Effector CD8-positive, alpha-beta T cell (primary cell): ENCODE measurements at places on chromosomes 2 and 18.

DNA sequence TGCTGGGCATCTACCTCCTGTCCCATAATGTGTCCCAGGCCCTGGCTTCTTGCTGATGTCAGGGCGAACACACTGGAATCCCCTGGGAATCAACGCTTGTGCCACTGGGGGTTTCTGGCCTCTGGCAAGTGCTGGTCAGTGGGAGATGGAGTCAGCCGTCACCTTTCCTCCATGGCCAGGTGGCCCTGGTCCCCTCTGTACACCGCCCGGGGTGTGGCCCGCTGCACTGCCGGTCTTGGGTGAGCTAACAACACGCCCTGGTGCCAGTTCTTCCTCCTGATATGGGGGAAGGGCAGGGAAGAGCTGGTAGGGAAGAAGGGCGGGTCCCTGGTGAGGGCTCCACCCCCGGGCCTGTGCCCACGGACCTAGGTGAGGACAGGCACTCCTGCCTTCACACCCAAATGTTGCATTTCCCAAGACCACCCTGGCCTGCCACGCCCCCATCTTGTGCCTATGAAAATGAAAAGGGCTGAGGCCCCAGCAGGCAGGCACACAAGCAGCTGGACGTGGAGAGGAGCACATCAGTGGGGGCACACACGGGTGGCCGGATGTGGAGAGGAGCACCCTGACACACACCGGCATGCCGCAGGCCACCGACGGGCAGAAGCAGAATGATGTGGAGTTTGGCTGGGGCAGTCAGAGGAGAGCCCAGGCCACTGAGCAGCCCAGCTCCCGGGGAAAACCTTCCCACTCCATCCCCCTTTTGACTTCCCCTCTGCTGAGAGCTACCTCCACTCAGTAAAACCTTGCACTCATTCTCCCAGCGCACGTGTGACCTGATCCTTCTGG lies 140.5 kb downstream of the ASB1 start:
- no peak for DNase-seq

DNA sequence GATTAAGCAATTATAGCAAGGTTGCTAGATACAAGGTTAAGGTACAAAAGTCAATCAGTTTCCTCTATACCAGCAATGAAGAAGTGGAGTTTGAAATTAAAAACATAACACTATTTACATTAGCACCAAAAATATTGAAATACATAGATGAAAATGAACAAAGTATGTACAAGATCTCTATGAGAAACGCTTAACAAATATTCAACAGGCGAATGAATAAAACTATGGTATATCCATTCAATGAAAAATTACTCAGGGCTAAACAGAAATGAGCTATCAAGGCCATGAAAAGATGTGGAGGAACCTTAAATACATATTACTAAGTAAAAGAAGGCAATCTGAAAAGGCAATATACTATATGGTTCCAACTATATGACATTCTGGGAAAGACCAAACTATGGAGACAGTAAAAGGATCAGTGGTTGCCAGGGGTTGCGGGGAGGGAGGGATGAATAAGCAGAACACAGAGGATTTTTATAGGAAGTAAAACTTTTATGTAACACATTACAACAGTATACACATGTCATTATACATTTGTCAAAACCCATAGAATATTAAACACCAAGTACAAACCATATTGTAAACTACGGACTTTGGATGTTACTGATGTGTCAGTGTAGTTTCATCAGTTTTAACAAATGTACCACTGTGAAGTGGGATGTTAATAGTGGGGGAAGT lies 62.1 kb downstream of the RMDN2 start:
- no peak for DNase-seq

GRCh38 chr2:79860228-79861058 lies 347.6 kb downstream of the CTNNA2 start:
- DNase-seq, result no peak

DNA sequence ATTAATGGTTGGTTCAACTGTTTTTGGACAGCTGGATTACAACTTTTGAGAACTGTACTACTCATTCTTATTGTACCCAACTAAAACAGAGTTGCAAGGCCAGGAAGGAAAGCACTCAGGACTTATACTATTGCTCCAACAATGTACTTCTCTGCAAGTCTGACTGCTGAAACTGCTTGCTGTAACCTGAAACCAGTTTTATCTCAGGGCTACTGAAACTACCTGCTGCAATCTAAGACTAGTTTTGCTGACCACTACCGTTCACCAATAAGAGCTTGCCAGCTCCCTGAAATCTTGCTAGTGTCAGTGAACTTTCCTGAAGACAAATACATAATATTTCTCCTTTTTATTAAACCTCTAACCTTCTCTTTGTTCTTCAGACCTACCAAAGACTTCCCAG lies 157.3 kb downstream of the CDCA7 start:
- no peak for DNase-seq

DNA sequence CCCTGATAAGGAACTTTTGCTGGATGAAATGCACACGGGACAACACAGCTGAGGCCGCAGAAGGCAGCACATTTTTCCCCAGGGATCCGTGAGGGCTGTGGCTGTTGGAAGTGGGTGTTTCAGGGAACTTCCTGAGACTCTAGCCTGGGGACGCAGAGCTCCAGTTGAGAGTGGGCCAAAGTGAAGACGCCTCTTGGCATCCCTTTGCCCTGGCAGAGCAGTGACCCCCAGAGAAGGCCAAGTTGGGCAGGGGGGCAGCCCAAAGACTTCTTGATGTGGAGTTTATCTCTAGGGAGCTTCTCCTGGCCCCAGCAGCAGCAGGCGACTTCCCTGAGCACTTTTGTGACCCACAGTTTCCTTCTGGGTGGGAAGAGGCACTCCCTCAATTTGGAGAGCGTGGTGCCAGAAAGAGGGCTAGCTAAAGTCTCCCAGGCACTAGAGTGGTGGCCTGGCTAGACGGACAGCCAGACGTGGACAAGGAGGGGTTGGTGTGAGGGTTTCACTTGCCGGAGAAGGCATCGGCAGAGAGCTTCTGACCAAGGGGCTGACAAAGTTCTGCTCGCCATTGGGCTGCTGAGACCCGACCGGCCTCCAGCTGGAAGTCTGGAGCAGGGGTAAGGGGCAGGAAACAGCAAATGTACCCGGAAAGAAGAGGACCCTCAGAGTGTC lies 108.8 kb downstream of the ACKR3 start:
- DNase-seq, result no peak

- no peak for DNase-seq
These were observed 469.9 kb downstream of the NUP35 start for GRCh38 chr2:183594150-183594549.

GRCh38 chr18:63161761-63162195 lies 157.8 kb downstream of the BCL2 start:
- DNase-seq, result peak; percentile 53

- DNase-seq, result no peak
These were observed 21.8 kb upstream of the NOSTRIN start for GRCh38 chr2:168780669-168781071.

GRCh38 chr2:26875065-26875634 lies 27.2 kb downstream of the DPYSL5 start:
- no peak for DNase-seq

GRCh38 chr18:37160038-37160820 lies 331.3 kb downstream of the KIAA1328 start:
- DNase-seq, result no peak

DNA sequence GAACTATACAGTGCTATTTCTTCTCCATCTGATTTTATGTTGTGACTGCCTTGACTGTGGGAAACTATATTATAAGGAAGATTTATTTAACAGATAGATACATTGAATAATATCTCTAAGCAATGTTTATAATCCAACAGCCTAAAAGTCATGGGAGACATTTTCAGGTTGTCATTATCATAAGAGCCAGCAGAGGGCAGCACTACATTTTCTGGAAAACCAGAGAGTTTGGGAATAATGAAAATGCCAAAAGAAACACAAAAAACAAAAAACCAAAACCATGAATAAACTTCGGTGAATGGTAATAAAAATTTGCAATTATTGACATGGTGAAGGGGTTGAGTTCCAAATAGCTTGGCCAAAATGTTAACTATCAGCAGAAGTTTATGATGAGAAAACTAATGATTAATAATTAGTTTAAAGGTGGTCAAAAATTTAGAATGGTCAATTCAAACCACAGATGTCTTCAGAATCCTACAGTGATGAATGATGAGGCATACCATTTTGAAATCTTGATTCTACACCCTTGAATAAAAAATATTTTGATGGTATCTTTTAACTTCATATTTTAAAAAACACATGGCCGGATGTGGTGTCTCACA lies 4.7 kb downstream of the EEF1B2 start:
- peak; percentile 3 for DNase-seq

GRCh38 chr2:205740381-205740780 lies 58.1 kb downstream of the NRP2 start:
- no peak for DNase-seq

GRCh38 chr2:86442642-86443005 lies 1.5 kb downstream of the KDM3A start:
- peak; percentile 60 for DNase-seq

GRCh38 chr2:25822190-25823117 lies 55.8 kb downstream of the ASXL2 start:
- DNase-seq, result peak; percentile 39

GRCh38 chr18:58998401-58999203 lies 133.9 kb downstream of the ZNF532 start:
- DNase-seq, result no peak

- DNase-seq, result no peak
These were observed 129.7 kb downstream of the PHLPP1 start for GRCh38 chr18:62844850-62845643.

GRCh38 chr2:176461098-176461808 lies 192.0 kb downstream of the MTX2 start:
- DNase-seq, result no peak

- no peak for DNase-seq
These were observed 9.8 kb downstream of the FEV start for GRCh38 chr2:218975060-218975777.

GRCh38 chr18:76395609-76396008 lies 99.4 kb downstream of the ZNF516 start:
- no peak for DNase-seq

DNA sequence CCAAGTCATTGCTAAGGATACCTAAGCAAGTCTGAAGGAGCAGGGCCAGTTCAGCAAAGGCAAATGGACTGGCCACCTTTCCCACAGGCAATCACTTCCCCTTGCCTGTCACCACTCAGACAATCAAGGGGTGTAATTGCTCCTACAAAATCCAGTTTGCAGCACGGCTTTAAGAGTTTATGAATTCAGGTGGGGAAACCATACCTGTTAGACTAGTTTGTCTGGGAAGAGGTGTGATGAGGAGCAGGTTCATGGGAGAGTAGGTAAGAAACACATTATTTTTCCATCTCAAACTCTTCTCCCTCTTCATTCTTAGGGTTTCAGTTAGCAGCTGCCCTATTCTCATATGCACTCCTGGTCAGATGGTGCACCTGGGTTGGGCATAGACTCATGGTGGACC lies 102.5 kb downstream of the EVA1A start:
- DNase-seq, result no peak

- DNase-seq, result no peak
These were observed 153.6 kb upstream of the ZNF804A start for GRCh38 chr2:184444623-184445223.

DNA sequence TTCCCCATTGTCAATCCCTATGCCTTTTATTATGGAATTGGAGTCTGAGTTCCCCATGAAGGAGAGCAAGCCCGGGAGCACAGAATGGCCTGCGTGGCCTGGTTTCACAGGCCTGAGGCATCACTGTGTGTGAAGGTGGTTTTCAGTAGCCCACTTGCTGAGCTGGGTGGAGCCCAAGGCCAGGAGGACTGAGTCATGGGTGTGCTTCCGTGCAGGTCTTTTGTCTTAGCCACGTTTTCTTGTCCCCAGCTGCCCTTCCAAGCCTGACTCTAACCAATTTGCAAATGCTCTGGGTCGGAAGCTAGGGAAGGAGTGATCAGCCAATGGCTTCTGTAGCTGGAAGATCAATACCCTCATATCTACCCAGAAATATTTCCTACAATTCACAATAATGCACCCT lies 119.2 kb downstream of the MAPK4 start:
- no peak for DNase-seq

- no peak for DNase-seq
These were observed 181.8 kb downstream of the CTIF start for GRCh38 chr18:48720655-48721025.

DNA sequence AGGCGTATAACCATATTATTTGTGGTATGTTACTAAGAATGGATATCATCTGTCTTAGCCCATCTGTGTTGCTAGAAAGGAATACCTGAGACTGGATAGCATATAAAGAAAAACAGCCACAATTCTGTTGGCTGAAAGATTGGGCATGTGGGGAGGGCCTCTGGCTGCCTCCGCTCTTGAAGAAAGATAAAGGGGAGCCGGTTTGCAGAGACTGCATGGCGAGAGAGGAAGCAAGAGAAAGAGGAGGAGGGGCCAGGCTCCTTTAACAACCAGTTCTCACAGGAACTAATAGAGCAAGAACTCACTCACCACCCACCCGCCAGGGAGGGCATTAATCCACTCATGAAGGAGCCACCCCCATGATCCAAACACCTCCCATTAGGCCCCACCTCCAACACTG lies 29.2 kb upstream of the UXS1 start:
- DNase-seq, result no peak

DNA sequence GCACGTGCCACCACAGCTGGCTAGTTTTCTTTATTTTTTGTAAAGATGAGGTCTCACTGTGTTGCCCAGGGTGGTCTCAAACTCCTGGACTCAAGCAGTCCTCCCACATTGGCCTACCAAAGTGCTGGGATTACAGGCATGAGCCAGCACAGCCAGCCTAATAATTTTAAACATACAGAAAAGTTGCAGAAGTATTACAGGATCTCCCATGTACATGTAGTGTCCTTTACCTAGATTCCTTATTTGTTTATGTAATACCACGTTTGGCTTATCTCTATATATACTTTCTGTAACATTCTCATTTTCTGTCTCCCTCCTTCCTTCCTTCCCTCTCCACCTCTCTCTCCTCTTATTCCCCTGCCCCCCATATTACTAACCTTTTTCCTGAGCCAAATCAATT lies 41.7 kb downstream of the PPM1B start:
- DNase-seq, result no peak

DNA sequence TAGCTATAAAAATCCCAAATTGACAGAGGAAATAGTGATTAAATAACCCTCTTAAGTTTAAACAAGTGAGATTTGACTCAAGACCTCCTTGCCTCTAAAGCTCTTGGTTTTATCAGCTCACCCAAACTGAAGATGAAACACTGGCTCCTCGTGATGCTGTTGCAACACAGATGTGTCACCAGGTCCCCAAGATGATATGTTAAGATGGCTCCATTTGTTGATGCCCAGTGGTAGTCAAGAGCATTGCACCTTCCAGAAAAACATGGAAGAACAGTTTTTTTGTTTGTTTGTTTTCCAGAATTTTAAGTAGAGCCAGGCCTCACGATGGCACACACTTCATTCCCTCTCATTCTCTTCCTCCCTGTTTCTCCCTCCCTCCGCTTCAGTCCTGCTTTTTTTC lies 399.8 kb downstream of the TXNL1 start:
- DNase-seq, result no peak
